ENCODE measurements at places on chromosomes 4 and X.

GRCh38 chr4:40963897-40964478, 214.2 kb downstream of the NSUN7 start:
- no peak for DNase-seq

GRCh38 chrX:29470030-29470429, 745.3 kb upstream of the MAGEB2 start:
- DNase-seq: no peak

DNA sequence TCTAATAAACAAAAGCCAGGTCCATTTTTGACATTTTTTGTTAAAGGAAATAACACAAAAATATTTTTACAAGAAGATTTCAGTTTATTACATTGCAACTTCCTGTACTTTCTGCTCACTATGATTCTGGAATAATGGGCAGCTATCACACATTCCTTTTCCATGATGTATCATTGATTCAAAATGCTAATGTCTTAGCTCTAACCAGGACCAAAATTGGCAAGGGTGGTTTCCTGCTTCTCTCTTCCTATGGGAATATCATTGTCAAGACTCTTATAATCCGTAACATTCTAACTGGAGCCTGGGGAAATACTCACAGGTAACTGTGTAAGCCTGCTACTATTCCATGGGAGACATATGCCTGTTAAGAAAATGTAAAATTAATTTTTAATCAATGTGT, 218.6 kb downstream of the DCAF12L2 start:
- DNase-seq: no peak

DNA sequence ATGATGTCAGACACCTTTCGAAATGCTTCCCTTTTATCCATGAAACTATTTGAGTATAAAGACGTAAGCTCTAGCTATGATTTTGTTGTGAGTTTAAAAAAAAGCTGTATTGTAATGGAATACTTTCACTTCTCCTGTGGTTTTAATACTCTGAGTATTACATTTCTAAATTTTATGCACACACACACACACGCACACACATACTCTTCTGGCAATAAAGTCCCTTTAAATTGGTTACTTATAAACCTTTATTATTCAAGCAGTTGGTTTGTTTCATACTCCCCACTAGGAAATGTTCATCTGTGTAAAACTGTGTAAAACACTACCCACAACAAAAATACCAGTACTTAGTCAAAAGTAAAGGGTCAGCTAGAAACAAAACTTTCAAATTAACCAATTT, 18.2 kb downstream of the VAMP7 start:
- DNase-seq: no peak

Measured in GM12891 (cell line).